ENCODE measurements at places on chromosomes 4 and X.

DNA sequence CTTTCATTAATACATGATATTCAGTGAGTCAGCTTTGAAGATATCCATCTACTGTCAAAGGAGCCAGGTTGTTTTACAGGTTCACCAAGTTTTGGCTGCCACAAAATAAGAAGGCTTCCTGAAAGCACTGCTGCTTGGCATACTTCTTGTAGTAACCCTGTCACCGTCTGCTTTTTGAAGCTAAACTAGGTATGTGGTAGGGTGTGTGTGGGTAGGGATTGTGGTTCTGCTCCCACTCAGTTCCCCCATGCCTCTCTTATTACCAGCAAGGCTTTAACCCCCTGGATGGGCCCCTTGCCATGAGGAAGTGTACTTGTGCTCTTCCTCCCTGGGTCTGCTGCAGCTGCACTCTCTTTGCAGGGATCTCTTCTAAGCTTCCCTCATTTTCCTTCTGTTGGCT is 191.2 kb downstream of the BANK1 start:
- no peak for DNase-seq

- no peak for DNase-seq
These were observed 499.1 kb upstream of the SLIT2 start for GRCh38 chr4:19752599-19752998.

- DNase-seq = no peak
These were observed 8.9 kb upstream of the SMIM43 start for GRCh38 chr4:121773883-121774282.

DNA sequence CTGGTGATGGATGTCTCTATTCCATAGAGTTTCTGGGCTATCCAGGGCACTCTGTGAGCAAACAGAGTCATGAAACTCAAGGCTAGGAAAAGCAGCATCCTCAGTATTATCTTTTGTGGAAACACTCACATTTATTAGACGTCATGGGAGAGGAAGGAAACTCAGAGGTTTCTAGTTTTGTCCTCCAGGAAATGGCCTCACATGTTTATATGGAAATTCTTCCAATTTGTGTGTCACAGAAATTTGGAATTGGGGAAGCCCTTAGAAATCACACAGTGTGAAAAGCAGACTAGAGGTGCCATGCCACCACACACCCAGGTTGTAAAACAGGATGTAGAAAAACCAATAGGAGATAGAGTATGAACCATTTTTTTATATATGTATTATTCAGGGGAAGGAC is 31.1 kb downstream of the IDS start:
- DNase-seq = no peak

DNA sequence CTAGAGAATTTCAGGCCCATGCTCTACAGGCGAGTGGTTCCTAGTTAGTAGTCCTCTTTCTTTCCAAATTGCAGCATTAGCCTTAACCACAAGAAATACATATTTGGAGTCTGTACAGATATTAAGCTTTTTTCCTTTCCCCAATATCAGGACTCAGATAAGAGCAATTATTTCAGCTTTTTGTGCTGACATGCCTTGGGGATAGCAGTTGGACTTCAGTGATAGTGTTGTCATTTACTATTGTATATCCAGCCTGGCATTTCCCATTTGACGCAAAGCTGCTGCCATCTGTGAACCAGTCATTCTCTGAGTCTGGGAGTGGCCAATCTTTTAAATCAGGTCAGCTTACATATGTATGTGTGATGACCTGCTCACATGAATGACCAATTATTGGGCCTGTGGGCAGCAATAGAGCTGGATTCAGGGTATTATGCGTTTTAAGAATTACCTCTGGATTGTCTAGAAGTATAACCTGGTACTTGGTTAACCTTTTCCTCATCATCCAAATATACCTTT is 6.8 kb upstream of the CEP135 start:
- no peak for DNase-seq
